ENCODE measurements at places on chromosomes 3 and 15.

GRCh38 chr3:61505197-61505596, 56.2 kb upstream of the PTPRG start:
- no peak for DNase-seq

DNA sequence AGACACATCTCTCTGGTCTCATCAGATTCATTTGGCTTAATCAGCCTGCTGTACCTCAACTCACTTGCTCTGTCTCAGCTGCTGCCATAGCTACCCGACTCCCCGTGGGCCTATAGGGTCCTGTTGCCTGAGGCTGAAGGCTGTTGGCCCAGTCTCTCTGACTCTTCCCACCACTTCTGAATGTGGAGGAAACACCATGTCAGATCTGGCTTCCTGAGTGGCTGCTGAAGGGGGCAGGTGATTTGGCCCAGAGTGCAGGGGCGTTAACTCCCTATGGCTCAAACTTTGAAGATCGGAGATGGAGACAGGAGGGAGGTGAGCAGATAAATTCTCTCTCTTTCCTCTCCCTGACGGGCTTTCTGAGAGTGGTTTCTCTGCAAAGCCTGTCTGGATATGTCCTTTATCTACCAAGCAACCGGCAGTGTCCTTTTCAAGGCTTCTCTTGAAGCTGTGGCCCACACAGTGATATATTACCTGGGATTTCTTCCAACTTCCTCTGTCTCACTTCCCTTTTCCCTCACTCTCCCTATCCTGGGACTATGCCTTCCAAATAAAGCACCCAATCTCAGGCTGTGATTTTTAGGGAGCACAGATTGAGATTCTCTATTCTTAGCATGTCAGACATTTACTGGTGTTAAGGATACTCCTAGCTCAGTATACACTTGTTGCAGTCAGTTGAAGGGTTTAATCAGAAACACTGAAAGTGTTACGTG, 334.9 kb upstream of the TBC1D5 start:
- DNase-seq = no peak

- DNase-seq = no peak
Measured at GRCh38 chr3:56823984-56824703, 22.4 kb upstream of the ARHGEF3 start.

DNA sequence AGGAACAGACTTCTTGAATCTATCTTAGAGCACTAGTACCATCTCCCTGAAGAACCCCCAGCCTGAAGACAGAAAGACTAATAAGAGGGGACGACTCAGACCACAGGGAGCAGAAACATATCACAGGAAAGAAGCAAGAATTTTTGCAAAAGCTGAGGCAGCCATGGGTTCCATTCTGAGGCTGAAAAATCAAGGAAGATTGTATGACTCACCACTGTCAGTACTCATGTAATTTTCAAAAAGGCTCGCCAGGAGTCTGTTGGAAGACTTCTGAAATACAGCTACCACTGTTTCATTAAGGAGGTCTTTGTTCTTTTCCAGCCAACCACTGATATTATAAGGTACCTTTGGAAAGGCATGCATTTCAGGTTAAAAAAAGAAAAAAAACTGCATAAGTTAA, 47.5 kb downstream of the MYH15 start:
- no peak for DNase-seq

DNA sequence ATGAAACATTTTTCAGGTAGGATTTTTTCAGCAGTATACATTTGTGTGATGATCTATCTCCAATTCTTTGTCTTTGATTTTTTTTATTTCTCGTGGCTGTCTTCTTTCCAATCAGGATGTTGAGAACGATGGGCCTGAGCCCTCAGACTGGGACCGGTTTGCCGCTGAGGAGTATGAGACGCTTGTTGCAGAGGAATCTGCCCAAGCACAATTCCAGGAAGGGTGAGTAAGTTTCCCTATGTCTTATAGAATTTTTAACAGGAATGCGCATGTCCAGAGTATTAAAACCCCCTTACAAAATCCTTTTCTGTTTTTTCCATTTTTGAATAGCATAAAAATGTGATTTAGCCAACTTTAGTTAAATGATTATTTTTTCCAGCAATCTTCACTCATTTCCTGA, 90.0 kb downstream of the MSL2 start:
- DNase-seq = no peak

DNA sequence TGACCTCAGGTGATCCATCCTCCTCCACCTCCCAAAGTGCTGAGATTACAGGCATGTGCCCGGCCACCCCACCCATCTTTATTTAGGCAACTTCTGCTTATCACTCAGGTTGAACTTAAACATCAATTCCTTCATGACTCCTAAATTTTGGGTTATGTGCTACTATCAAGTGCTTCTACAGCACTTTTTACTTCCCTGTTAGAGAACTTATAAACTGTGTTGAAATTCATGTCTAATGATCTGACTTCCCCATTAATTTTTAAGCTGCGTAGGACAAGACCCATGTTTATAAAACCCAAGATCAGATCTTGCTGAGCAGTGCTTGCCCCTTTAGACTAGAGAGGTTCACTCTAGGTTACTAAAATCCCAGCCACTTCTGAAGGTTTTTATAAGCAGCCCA, 266.2 kb upstream of the TPRG1 start:
- no peak for DNase-seq

GRCh38 chr3:116190095-116190494, 255.2 kb downstream of the LSAMP start:
- DNase-seq = no peak

DNA sequence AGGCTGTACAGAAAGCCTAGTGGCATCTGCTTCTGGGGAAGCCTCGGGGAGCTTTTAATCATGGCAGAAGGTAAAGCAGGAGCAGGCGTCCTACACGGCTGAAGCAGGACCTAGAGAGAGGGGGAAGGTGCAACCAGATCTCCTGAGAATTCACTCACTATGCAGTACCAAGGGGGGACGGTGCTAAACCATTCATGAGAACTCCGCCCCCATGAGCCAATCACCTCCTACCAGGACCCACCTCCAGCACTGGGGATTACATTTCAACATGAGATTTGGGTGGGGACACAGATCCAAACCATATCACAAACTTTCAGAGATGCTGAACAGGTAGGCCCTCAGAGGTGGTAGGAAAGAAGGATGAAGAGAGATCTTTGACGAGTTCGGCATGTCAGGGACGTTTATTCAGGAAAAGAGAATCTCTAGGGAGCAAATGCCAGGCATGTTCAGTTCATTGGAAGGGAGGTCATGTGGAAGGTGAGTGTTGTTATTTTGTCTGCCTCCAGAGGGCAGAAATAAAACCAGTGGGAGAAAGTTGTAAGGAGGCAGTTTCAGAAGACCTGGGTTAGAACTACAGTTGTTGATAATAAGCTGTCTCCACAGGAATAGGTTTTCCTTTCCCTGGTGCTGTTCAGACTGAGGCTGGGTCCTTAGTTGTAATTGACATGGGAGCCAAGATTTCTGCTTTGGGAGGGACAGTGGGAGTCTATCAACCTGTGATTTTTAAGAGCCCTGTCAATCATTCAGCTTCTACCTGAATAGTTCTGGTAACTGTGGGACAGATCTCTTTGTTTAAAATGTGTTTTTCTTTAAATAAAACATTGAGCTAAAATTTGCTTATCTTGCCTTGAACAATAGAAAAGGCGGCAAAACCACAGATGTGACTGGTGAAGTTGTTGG, 4.3 kb upstream of the FNDC3B start:
- DNase-seq = no peak

- DNase-seq = peak; percentile 29
Measured at GRCh38 chr3:102059145-102059943, 210.0 kb downstream of the NFKBIZ start.

- DNase-seq = no peak
Measured at GRCh38 chr15:63050731-63051155, 8.2 kb downstream of the TPM1 start.

- no peak for DNase-seq
Measured at GRCh38 chr3:45165497-45166283, 19.5 kb upstream of the CDCP1 start.

DNA sequence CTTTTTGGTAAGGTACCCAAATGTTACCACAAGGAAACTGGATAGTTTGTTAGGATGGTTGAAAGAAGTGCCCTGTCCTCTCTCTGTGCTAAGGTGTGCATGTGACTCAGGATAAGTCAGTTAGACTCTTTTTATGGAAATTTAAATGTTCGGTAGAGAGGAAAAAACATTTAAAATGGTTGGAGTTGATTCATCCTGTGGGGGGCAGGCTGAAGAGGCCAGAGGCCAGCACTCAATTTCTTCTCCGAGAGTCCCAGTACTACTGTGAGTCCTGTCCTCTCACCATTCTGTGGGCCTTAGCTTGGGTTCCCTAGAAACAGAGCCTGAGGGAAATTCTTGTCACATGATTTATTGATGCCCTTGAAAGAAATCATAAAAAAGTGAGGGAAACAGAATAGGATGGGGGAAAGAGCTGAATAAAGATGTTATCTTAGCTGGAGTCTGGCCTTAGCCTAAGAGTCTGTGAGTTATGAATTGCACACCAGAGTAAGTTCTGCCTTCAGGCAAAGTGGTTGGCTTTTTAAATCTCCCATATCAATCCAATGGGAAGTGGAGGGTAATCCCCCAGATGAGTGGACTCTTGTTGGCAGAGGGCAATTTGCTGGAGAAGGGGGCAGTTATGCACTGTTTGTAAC, 106.5 kb upstream of the GALNT15 start:
- no peak for DNase-seq

- no peak for DNase-seq
Measured at GRCh38 chr3:188868803-188869202, 303.0 kb upstream of the TPRG1 start.

- no peak for DNase-seq
Measured at GRCh38 chr3:195899701-195900435, 8.5 kb downstream of the TNK2 start.

DNA sequence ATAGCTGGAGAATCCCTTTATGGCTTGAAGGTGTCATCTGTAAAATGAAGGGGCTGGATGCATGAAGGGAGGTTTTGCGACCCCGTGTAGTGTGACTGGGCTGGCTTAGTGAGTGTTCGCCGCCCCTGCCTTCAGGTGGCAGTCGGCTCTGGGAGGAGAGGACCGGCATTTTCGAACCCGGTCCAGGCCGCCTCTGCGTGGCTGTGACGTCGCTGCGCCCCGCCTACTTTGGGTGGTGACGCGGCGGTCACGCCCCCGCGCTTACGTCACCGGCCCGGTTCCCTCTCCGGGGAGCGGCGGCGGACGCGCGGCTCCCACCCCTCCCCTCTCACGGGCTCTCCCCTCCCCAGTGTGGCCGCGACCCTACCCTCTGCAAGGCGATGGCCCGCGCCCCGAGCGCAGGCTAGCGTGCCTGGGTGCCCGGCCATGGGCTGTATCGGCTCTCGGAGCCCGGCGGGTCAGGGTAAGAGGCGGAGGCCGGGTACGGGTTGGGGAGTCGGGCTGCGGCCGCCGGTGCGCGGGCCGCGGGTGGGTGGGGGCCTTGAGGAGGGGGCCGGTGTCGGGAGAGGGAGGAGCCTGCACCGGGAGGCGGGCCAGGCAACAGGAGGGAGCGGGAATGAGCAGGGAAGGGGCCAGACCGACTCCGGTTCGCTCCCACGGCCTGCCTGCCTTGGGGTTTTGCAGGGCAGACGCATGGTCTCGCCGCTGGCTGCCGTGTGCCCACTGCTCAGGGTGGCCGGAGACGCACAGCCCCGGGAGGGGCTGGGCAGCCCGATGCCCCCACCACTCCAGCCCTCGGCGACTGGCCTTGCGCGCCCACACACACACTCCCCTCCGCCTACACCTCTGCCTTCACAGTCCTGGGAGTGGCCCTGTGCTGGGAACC, 1.5 kb upstream of the FAM131A start:
- peak; percentile 81 for DNase-seq

DNA sequence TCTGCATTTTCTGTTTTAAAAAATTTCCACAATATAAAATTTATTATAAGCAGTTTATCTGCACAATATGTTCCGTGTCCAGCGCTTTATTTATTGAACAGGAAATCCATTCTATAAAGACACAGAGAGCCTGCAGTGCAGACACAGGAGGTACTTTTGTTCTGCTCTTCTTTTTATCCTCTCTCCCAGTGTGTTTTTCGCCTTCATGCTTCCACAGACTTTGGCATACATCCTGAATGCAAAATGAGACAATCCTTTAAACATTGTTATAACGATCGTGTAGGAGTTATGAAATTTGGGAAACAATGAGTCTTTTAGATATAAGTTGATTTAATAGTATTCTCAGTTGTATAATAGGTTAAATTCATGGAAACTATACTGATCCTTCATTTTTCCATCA, 749.2 kb downstream of the NAALADL2 start:
- no peak for DNase-seq

DNA sequence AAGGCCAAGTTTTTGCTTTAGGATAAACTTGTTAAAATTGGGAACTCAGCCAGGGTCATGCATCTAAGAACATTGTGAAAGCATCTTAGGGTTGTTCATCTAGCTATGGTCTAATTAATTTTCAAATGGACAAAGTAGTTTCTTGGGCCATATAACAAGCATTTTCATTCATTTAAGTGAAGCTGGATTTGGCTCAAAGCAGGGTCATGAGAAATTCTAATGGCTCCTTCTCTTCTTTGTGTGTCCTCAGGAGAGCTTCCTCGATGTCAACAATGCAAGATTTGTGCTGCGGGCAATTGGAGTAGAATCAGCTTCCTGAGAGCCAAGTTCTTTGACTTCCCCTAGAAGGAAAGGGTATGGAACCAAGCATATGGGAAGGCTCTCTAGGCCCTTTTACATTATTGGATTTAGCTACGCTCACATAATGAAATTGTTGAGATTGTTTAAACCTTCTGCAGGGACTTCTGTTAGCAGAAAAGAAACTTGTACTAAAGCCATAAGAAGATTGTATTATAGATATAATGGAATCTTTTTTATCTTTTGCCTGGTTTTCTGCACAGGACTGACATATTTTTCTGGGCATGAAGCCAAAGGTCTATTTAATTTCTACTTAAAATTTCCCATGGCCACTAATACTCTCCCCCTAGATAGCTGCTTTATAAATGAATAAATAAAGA, 1.8 kb upstream of the SAMMSON start:
- DNase-seq = no peak

GRCh38 chr3:8307545-8308110, 194.0 kb upstream of the LMCD1 start:
- DNase-seq = no peak

- DNase-seq = no peak
Measured at GRCh38 chr3:59820352-59820934, 770.6 kb upstream of the CFAP20DC start.

DNA sequence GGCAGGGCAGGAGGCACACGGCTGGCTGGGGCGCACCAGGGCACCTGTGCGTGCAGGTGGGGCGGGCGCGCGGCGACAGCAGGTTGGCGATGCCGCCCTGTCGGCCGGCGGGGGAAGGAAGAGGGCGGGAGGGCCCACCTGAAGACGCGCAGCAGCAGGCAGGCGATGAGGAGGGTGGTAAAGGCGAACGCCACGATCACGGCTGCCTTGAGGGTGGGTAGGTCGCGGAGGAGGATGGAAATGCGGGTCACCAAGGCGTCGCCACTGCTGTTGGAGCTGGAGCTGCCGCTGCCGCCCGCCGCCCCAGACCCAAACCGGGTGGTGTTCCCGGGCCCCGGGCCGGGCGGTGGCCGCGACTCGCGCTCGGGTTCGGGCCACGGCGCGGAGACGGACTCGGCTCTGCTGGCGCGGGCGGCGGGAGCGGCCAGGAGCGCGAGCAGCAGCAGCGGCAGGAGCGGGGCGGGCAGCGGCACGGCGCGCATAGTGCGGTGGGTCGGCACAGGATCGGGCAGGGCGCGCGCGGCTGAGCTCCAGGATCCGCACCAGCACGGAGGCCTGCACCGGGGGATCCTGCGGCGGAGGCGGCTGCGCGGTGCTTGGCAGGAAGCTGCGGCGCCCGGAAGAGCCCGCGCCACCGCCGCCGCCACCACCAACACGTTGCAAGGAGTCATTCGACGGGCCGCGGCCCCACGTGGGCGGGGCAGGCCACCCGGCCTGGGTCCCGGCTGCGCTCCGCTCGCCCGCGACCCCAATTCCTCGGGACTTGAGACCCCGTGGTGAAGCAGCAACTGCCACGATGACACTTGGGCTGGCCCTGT, at the start of gene FAM174B:
Gene FAM174B (minus strand): TSS at position 598 of the 818 bp plus-strand sequence.
- no peak for DNase-seq

- DNase-seq = no peak
Measured at GRCh38 chr15:99451484-99451883, 114.3 kb upstream of the MEF2A start.
